ENCODE measurements at places on chromosomes 3 and 15.

- no peak for DNase-seq
These were observed 112.3 kb downstream of the RORA start for GRCh38 chr15:61116825-61117224.

DNA sequence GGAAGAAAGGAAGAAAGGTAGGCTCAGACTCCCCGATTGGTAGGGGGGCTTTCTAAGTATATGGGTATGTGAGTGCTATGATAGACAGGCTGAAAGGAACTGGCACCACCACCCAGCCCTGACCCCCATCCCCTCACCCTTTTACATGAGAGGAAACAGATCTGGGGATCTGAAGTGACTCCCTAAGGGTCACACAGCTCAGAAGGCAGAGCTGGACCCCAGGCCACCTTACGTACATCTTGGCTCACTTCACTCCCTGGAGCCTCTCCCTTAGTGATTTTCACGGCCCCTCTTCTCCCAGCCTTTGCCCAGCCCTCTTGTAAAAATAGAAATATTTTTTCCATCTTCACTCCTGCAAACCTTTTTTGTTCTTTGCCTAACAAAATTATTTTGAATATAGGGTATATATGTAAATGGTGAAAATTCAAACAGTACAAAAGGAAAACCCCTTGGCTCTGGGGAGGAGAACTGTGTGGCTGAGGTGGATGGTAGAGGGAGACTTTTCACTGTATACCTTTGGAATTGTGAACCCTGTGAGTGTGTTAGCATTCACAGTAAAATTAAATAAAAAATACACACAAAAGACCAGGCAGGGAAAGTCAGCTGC lies 34.8 kb upstream of the POLG start:
- no peak for DNase-seq

- DNase-seq = no peak
These were observed 259.2 kb downstream of the TJP1 start for GRCh38 chr15:29563112-29563511.

DNA sequence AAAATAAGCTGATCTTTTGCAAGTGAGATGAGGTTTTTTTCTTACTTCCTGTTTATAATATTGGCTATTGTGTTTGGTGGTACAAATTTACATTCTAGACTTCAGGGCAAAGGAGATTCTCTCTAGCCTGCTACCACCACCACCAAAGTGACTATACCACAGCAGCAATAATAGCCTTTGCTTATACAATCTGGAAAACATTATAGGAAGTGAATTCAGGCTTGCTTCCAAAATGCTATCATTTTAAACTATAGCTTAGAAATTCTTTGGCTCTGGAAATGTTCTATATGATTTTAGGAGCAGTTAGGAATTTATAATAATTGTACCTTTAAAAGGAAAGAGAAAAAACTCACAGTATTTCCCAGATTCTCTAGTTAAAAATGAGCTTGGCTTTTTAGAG lies 94.4 kb downstream of the TFG start:
- DNase-seq = no peak

- DNase-seq = no peak
These were observed 21.3 kb downstream of the KLHL6 start for GRCh38 chr3:183534249-183534648.

- no peak for DNase-seq
These were observed 328.4 kb upstream of the NECTIN3 start for GRCh38 chr3:110743202-110743601.

DNA sequence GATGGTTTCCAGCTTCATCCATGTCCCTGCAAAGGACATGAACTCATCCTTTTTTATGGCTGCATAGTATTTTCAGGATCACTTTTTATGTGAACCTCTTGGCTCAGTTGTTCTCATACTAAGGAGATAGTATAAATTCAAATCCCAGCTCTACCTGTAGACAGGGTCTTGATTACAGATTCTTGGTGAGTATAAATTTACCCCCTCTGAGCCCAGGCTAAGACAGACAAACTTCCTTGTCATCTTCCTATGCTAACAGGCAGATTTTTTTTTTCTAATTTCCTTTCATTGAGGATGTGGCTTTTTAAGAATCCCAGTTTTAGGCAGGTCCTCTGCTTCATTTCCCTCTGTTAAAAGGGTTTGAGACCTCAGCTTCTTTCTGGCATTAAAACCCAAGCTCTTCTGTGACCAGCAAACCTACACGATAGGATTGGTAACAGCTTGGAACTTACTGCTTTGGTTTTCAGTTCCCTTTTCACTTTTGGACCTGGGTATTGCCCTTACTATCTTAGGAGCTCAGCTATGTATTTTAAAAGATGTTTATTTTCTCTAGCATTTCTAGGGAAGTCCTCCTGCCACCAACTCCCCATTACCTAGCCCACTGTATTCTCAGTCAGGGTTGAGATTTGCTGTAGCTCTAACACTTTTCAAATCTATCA lies 72.5 kb downstream of the VPS8 start:
- no peak for DNase-seq

DNA sequence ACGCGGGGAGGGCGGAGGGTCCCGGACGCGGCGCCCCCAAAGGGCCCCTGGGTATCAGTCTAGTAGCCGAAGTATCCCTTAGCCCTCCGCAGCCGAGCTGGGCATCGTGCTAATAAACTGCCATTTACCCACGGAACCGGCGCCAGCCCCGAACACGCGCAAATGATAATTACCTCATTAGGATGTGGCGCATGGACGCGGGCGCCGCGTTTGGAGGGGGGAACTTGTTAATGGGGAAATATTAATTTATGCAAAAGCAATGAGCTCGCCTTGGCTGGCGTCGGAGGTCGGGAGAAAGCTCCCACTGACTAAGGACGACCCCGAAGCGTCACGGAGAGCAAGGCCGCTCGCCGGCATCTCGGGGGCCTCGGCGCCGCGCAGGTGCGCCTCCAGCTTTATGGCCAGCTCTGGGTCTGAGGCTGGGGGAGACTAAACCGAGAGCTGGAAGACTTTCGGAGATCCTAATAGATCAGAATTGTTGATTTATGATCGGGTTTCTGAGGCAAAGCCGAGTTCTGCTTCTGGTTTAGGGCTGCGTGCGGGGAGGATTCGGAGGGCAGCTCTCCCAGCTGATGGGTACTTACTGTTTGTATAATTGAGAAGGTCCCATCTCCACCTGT lies 474 bp upstream of the FEZF2 start:
- no peak for DNase-seq

GRCh38 chr3:8610951-8611350 lies 33.6 kb downstream of the SSUH2 start:
- DNase-seq = no peak

DNA sequence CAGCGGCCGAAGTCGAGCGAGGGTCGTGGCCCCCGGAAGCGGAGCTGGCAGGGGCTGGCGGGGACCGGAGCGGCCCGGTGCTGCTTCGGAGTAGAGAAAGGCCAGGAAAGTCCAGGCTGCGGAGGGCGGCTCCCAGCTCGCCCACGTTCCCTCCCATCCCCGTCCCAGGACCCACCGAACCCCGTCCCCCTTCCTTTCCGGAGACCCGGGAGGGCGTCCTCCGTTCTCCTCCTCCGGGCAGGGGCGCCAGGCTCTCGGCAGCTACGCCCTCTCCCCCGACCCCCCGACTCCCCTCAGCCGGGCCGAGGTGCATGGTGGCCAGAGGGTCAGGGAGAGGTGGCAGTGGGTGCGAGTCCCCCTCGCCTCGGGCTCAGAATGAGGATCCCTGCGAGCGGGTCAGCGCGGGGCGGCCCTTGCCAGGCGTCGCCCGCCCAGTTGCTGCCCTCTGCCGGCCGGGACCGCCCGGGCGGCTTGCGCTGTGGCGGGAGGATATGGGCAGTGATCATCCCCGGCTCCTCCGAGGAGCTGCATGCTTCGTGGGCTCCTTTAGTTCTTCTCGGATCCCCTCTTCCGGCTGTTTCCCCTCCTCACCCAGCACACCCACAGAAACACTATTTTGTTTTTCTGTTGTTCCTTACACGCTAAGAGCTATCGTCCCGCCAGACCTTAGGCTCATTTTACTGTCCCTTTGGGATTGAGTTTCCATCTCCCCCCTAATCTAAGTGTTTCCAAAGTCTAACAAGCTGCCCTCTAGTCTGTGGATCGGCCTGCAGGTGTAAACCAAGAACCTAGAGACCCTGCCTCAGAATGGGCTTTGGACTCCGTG lies 744 bp upstream of the ALDH1A2 start:
- DNase-seq = peak; percentile 44

DNA sequence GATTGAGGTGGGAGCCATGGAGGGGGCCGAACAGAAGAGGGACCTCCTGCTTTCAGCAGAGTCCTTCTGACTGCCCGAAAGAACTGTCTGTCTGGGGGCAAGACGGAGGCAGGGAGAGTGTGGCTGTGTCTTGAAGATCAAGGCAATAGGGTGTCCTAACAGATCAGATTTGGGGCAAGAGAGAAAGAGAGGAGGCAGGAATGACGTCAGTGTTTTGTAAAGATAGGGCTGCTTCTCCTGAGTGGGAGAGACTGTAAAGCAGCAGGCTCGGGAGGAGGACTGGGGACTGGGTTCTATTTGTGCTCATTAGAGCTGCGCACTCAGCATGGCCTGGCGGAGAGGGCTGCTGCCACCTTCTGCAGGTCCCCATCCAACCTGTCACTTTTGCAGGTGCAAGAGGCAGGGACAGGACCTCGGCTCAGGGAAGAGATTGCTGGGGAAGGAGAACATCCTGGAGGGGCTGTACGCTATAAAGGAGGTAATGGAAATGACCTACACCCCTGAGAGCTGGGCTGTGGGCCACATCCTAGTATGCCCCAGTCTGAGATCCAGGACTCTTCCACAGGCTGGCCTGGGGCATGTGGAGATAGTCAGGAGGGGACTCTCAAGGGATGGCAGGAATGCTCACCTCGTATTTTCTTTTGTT lies 29.0 kb upstream of the FGD5 start:
- no peak for DNase-seq

DNA sequence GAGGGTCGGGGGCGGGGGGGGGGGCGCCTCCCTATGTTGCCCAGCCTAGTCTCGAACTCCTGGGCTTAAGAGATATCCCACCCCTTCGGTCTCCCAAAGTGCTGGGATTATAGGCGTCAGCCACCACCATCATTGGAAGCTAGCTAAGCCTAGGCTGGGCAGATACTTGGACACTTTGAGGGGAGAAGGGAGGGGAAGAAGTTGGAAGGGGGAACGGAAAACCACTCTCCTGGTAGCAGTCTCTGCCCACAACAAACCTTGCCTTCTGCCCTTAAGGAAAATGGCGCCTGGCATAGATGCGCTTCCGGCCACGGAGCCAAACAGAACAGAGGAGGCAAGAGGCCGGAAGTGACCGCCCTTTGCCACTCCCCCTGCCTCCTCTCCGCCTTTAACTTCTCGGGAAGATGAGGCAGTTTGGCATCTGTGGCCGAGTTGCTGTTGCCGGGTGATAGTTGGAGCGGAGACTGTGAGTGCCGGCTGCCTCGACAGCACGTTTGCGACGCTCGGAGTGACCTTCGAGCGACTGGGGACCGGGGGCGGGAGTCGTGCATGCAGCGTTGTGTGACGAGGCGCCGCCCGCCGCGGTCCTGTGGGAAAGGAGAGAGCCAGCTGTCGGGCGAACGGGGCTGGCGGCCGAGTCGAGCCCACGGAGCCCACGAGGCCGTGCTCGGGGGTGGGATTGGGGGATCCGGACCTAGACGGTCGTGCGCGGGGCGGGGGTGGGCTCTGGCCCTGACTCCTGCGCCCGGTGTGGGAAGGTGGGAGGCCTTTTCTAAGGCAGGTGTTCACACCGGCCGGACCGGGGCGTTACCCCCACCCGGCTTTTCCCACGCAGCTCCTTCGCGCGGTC lies at the start of gene MFN1:
Gene MFN1 (plus strand): TSS at position 365 of the 850 bp plus-strand sequence. CDS start 1,143 bp downstream, outside the sequence.
- peak; percentile 94 for DNase-seq

- DNase-seq = peak; percentile 77
These were observed 58.0 kb downstream of the CHD2 start for GRCh38 chr15:92958105-92958504.

DNA sequence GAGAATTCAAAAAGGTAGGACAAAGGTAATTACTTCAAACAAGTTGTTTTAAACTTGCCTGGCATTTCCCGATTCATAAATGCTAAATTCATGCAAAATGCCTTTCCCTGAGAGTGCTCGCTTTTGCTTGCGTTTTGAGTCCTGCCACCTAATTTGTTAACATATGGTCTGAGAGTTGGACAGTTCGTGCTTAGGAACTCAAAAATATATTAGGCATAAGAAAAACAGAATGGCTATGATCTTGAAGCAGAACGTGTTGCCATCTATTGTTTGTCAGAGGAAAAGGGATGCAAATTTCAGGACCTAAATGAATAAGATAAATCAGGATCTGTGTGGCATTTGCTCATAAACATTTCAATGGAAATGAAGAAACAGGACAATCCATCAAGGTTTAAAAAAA lies 195.8 kb downstream of the ZMAT3 start:
- no peak for DNase-seq

DNA sequence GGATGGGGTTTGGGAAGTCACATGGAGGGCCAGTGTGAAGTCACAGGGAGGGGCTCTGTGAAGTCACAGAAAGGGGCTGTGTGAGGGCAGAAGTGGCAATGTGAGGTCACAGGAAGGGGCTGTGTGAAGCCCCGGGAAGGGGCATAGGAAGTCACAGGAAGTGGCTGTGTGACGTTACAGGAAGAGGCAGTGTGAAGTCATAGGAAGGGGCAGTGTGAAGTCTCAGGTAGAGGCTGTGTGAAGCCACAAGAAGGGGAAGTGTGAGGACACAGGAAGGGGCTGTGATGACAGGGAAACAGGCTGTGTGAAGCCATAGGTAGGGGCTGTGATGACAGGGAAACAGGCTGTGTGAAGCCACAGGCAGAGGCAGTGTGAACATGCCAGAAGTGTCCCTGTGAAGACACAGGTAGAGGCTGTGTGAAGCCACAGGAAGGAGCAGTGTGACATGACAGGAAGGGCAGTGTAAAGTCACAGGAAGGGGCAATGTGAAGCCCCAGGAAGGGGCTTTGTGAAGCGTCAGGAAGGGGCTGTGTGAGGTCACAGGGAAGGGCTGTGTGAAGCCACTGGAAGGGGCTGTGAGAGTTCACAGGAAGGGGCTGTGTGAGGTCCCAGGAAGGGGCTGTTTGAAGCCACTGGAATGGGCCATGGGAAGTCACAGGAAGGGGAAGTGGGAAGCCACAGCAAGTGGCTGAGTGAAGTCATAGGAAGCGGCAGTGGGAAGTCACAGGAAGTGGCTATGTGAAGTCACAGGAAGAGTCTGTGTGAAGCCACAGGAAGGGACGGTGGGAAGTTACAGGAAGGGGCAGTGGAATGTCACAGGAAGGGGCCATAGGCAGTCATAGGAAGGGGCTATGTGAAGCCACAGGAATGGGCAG lies 37.1 kb downstream of the GASK1A start:
- DNase-seq = no peak

DNA sequence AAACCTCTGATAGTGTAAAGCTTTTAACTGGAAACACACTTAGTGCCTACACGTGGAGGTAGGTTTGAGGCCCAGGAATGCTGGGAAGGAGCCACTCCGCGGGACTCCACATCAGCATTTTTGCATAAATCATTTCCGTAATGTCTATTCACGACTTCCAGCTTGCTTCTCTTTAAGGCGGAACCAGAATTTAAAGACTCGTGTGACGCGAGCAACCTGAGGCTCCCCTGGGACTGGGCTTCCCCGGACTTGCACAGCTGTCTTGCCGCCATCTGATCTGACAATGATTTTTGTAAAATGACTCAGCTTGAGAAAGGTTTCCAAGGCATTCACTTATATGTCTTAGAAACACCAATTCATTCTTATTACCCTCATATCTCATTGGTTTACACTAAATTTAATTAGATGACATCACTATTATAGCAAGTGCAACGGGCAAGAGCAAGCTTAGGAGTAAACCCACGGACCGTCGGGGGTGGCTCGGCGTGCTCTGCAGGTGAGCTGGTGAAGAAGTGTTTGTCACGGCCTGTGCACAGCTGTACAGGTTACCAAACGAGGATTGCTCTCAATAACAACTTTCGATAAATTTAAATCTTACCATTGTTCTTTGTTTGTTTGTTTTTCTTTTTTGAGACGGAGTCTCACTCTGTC lies 95.2 kb downstream of the CHSY1 start:
- DNase-seq = no peak

Measured in activated CD4-positive, alpha-beta T cell treated with anti-CD3 and anti-CD28 coated beads, Interleukin-2, amount 50 U/mL, for 16 hours (primary cell).